Left renal pelvis (tissue), 4 donors: ENCODE measurements at places on chromosomes 6 and 20.

- DNase-seq, result no peak
Measured at GRCh38 chr6:105695461-105695860, 292.6 kb upstream of the PREP start.

GRCh38 chr6:112745765-112746164 is 398.6 kb downstream of the RFPL4B start:
- DNase-seq, result no peak

- no peak for DNase-seq
Measured at GRCh38 chr6:54988576-54988975, 142.0 kb downstream of the FAM83B start.

- no peak for DNase-seq
Measured at GRCh38 chr6:44642870-44643522, 255.5 kb downstream of the CDC5L start.

DNA sequence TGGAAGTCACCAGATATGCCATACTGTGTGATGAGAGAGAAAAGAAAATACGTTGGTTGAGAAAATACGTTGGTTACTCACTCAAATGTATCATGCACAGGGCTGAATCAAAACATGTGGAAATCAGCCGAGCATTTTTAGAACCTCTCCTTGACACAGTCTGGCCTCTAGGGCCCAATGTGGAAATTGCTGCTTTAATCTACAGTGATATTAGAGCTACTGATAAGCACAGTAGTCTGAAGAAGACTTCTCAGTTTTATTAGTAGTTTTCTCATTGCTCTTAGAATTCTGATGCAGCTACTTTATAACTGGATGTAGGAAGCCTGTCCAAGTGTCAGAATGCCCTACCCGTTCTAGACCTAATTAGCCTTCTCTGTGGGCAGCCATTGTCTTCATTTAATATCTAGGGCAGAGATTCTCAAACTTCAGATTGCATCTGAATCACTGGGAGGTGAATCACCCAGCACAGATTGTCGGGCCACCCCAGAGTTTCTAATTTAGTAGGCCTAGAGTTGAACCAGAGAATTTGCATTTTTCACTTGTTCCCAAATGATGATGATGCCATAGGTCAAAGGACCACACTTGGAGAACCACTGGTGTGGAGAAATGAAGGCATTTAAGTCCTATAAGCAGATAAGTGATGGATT is 229.1 kb downstream of the PLCB1 start:
- DNase-seq, result no peak

DNA sequence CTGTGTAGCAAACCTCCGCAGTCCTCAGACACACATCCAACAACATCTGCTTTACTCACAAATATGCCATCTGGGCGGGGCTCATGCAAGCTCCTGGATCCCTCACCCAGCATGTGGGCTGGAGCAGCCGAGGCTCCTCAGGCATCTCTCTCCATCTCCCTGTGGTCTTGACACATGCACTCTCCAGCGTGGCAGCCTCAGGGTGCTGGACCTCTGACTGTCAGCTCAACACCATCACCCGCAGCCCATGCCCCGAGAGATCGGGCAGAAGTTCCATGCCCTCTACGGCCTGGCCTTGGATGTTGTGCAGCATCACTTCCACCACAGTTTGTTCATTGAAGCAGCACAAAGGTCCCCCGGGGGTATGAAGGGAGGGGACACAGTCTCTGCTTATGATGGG is 32.6 kb upstream of the CD93 start:
- DNase-seq, result no peak

- DNase-seq, result no peak
Measured at GRCh38 chr20:6708010-6708409, 59.5 kb upstream of the BMP2 start.

DNA sequence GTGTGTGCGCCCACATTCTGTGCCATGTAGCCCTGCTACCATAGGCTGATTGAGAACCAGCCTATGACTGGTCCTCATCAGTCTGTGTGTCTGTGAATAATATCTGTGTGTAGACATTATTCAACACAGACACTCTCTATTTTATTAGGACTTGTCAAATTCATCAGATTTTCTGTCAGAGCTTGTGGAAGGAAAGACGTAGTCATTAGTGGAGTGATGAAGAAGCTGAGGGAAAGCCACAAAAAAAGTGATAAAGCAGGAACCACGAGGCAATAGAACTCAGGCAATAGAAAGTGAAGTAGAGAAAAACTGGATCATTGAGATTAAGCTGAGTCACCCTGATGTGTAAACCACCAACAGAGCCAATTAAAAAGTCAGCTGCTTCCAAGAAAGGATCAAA is 122.2 kb upstream of the MARCKS start:
- DNase-seq, result no peak

DNA sequence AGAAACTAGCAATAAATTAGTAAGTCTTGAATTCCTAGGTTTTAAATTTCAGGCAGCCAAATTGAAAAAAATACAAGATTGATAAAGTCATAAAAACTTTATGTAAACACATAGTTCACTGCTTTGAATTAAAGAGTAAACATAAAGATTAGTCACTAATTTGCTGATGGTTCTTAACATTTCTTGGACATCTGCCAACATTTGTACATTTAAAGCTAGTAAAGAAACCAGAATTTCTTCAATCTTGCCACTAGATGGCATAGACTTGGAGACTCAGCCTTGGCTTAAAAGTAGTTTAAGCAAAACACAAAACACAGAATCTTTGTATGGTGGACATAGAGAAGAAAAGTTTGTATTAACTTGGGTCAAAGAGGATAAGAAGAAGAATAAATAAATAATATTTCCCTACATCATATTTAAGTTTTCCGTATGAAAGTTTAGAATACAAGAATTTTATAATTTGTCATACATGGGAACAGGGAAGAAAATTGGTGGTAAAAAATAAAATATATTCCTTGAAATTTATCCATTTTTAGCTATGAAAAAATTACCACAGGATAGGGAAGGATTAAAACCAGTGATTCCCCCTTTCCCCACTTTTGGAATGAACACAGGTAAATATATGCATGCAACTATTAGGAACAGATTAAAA is 41.7 kb upstream of the FAM135A start:
- peak; percentile 29 for DNase-seq

GRCh38 chr6:125798734-125799508 is 8.2 kb downstream of the NCOA7 start:
- DNase-seq, result no peak

- DNase-seq, result no peak
Measured at GRCh38 chr6:169780571-169781091, 29.2 kb downstream of the ERMARD start.

DNA sequence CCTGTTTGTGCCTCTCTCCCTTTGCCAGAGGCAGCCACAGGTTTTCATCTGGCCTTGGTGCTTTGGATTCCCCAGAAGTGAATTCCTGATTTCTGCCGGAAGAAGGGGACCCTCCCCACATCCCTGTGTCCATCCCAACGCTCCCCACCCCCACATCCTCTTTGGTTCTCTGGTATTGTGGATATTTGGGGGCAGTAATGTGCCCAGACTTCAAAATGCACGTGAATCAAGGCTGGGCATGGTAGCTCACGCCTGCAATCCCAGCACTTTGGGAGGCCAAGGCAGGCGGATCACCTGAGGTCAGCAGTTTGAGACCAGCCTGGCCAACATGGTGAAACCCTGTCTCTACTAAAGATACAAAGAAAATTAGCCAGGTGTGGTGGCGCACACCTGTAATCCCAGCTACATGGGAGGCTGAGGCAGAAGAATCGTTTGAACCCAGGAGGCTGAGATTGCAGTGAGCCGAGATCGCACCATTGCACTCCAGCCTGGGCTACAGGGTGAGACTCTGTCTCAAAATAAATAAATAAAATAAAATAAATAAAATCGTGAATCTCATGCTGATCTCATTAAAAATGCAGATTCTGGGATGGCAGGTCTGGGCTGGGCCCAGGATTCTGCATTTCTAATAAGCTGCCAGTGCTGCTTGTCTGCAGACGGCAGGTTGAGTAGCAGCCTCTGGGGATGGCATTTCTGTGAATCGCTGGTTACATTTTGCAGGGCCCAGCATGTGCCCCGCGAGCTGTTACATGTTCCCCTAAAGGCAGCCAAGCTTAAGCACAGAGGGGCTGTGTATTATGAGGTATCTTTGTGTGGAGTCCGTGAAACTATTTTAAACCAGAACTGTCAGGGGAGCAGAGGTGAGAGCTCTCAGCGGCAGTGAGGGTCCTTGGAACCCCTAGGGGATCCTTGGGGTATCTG is 49.0 kb downstream of the SYNJ2 start:
- no peak for DNase-seq

- DNase-seq, result no peak
Measured at GRCh38 chr20:35854713-35855348, 83.0 kb downstream of the PHF20 start.
